ENCODE measurements at places on chromosomes 2 and 18.

DNA sequence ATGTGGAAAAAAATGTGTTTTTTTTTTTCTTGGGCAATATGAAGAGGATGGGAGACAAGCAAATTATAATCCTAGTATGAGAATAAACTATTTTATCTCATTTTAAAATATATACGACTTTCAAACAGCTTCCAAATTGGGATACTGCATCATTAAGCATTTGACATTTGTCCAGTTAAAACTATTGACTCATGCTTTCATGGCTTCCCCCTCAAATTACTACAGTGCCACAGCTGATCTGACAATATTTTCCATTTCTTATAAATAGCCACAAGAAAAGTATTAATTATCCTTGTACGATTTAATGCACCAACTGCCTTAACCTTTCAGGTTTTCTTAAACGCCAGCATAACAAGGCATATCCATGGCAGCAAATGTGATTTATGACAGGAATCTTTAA lies 1134.8 kb upstream of the ZEB2 start:
- DNase-seq: no peak

- DNase-seq: no peak
These were observed 223.6 kb downstream of the SLC8A1 start for GRCh38 chr2:40228310-40228709.

- DNase-seq: no peak
These were observed 87.6 kb downstream of the NRP2 start for GRCh38 chr2:205769879-205770278.

DNA sequence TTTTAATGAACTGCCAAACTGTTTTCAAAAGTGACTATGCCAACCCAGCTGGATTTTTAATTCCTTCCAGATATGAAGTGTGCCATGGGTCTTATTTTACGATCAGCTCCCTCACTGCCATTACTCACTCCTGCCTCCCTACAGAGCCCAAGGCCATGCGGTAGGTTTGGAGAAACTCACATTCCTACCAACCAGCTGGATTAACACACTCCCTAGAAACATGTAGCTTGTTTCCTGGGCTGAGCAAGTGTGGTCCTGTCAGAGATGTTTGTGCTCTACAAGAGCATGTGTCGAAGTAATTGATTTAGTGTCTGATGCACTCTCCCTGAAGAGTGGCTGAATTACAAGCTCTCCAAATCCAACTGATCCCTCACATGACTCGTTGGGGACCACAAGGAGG lies 82.5 kb downstream of the SPP2 start:
- DNase-seq: no peak

DNA sequence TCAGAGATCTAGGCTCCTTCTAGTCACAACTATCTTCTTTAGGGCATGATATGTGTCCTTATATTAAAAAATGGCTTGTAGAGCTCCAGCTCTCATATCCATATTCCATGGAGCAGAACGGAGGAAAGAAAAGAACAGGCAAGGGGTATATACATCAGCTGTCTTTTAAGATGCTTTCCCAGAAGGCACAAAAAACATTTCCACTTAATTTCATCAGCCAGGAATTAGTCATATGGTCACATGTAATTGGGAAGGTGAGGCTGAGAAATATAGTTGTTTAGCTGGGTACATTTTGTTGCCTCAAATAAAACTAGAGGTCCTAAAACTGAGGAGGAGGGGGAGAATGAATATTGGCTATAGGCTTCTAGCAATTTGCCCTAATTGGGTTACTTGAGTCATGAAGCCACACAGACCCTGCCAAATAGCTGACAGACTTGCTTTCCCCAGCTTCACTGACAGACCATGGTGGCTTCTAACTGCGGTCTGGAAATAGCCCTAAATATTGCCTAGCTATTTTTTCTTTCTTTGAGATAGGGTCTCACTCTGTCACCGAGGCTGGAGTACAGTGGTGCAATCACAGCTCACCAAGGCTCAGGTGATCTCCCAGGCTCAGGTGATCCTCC lies 20.0 kb downstream of the MAIP1 start:
- no peak for DNase-seq

- DNase-seq: no peak
These were observed 85.7 kb downstream of the METTL8 start for GRCh38 chr2:171348056-171348455.

GRCh38 chr2:16323126-16323520 lies 342.5 kb downstream of the CYRIA start:
- no peak for DNase-seq

DNA sequence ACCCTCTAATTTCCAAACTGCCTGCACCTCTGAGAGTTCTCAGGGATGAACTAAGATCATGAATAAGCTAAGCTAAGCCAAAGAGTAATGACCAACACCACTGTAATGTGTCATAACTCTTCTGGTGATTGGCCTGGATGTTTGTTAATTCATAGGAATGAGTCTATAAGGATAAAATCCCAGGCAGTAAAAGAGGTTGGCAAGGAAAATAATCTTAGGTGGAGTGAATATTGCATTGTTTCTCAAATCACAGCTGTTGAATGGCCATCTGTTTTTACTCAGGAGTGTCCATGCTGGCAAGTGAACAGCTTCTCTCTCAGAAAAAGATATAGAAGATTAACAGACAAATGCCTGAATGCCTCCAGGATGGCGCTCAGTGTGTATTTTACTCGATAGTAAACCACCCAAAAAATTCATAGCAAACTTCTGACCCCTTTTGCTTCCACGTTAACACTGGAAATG lies 60.8 kb upstream of the GLS start:
- no peak for DNase-seq

DNA sequence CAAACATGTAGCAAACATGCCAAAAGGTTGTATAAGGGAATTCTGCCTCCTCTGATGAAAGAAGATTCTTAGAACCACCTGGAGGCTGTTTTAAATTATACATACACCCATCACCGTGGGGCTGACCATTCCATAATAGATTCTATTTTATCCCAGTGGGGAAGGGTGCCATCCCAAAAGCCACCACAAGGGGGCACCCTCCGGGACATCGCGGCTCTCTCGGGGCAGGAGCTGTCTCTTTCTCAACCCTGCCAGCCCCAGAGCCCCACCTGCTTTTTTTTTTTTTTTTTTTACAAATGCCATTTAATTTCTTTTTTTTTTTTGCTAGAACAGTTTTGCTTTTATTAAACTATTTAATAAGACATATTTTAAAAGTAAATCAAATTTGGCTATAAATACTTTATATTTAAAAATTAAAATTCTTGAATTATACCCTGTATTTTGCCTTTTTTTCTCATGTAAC lies 8.6 kb upstream of the MTCL1 start:
- DNase-seq: peak; percentile 81

GRCh38 chr2:238652771-238653157 lies 195.1 kb upstream of the TWIST2 start:
- DNase-seq: no peak

- DNase-seq: no peak
These were observed 678 bp downstream of the CYP27C1 start for GRCh38 chr2:127219171-127220070.

DNA sequence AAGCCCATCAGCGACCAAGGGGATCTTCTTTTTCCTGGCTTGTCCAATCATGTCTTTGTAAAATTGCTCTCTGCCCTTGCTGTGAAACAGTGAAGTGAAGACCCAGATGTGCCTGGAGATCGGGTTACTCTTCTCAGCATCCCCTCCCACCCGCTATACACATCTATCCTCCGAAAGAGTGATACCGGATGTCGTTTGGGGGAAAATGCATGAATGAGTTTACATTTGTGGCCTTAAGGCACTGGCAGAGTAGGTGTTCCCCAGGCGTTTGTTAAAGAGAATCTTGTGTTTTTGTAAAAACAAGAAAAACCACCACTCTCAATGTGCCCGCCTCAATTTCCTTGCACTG lies 528.3 kb downstream of the CMPK2 start:
- DNase-seq: no peak

GRCh38 chr2:168200930-168201583 lies 46.3 kb downstream of the STK39 start:
- no peak for DNase-seq

GRCh38 chr2:147460155-147460554 lies 384.7 kb upstream of the ACVR2A start:
- peak; percentile 85 for DNase-seq

DNA sequence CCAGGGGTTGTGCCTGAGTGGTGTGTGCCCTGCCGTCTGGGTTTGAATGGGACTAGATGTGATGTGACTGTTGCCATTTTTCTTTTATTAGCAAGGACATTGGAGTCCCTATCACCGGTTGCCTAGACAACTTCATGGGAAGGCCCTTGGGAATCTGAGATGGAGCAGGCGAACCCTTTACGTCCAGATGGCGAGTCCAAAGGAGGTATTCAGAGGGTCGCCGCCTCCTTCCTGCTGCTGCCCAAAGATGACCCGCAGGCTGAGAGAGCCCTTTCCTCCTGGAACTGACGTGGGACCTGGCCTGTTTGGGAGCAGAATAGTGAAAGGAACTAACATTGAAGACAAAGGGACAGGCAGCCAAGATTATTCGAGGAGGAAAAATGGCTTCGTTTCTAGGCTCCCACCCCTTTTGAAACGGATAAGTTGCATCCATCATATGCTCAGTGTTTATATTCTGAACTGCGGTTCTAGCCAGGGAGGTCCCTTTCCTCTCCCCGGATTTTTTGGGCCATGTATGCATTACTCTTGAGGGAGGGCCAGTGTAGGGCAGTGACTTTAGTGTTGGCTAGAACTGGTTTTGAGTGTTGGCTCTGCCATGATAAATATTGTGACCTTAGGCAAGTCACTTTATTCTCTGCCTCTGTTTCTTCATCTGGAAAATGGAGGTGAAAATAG lies 673 bp downstream of the CENPO start:
- DNase-seq: no peak

- no peak for DNase-seq
These were observed 71.4 kb downstream of the PLCL1 start for GRCh38 chr2:197875763-197876162.

DNA sequence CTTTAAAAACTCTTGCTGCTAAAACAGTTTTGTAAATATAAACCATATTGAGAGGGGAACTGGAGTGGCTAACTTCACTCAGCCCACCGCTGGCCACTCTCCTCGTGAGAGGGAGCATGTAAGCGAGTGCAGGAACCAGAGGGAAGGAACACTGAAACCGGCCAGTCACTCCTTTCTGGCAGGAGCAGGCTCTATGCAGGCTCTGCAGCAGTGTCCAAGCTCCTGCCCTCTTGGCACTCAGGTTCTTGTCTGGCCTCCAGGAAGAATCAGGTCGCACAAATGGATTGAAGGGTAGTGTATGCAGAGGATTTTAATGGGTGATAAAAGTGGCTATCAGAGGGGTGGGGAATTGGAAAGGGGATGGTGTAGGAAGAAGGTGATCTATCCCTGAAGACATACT lies 157.7 kb downstream of the TMX3 start:
- no peak for DNase-seq

DNA sequence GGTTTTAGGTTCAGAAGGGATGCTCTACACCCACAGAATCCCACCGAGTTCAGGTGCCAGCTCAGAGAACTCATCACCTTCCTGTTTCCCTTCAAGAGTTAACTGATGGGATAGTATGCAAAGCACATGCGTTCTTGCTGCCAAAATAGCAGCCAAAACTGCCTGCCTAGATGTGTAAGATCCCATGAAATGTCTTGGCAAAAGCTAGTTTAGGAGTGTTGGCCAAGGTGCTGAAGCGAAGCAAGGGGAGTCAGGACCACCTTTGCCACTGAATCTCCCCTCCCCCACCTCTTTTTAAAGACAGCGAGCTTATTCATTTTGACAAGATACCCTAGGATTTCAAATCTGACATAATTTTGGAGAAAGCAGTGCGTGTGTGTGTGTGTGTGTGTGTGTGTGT lies 2.1 kb downstream of the DOCK10 start:
- no peak for DNase-seq

GRCh38 chr2:112137516-112138158 lies 548 bp upstream of the FBLN7 start:
- DNase-seq: peak; percentile 87

- DNase-seq: no peak
These were observed 39.1 kb downstream of the STK17B start for GRCh38 chr2:196131949-196132925.

- DNase-seq: no peak
These were observed 10.0 kb downstream of the DNAJB2 start for GRCh38 chr2:219289195-219289536.

DNA sequence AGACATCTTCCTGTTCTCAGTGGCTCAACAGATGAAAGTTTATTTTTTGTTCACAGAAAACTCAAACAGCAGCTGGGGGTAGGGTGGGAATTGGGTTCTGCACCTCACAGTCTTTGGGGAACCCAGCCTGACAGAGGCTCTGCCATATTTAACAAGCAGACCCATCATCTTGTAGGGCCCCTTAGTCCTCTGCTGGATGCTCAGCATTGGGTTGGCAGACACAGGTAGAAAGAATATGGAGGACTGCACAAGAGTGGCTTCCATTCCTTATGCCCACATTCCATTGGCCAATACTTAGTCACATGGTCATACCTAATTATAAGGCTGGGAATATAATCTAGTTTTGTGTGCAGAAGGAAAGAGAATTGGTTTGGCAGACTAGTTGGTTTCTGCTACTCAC lies 89.1 kb downstream of the MYO3B start:
- no peak for DNase-seq

- DNase-seq: no peak
These were observed 707.4 kb upstream of the CDH2 start for GRCh38 chr18:28884304-28884703.

- no peak for DNase-seq
These were observed 111.3 kb downstream of the PTPRM start for GRCh38 chr18:7678389-7678788.

All from suppressor macrophage treated with lipopolysaccharide for 1 hour (primary cell).